Posterior vena cava (tissue), 2 donors: ENCODE measurements at places on chromosomes 2 and 18.

DNA sequence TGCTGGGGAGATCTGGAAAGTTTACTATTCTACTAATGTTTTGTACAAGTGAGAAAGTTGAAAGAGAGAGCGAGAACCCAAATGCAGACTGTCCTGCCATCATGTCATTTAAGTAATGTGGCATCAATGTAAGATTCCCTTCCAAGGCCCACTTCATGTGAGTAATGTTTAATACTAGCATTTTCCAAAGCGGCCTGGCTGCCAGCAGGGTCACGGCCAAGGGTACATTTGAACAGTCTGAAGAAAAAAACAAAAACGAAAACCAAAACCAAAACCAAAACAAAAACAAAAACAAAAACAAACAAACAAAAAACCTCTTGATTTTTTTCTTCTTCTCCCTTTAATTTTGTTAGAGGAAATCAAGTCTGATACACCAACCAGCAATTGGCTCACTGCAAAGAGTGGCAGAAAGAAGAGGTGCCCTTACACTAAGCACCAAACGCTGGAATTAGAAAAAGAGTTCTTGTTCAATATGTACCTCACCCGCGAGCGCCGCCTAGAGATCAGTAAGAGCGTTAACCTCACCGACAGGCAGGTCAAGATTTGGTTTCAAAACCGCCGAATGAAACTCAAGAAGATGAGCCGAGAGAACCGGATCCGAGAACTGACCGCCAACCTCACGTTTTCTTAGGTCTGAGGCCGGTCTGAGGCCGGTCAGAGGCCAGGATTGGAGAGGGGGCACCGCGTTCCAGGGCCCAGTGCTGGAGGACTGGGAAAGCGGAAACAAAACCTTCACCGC is 2.2 kb downstream of the HOXD10 start:
- DNase-seq: no peak

GRCh38 chr2:61165946-61166345 is 4.0 kb downstream of the C2orf74 start:
- no peak for DNase-seq

DNA sequence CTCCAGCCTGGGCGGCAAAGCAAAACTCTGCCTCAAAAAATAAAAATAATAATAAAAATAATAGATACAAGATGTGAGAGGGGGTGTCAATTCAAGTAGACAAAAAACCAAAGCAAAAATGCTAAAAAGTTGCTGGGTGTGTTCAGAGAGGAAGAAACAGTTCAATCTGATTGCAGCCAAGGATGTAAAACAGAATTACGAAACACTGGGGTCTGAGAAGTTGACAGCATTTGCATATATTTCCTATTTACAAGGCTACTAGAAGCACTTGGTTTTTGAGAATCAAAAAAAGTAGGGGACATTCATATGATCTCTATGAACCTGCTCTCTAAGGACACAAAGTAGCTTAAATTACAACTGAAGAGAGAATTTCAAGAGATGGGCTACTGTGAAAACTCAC is 7.6 kb downstream of the TRIP12 start:
- no peak for DNase-seq

GRCh38 chr2:10301941-10302478 is 694 bp upstream of the HPCAL1 start:
- DNase-seq: no peak

GRCh38 chr2:19607400-19607799 is 249.0 kb upstream of the OSR1 start:
- DNase-seq: no peak

DNA sequence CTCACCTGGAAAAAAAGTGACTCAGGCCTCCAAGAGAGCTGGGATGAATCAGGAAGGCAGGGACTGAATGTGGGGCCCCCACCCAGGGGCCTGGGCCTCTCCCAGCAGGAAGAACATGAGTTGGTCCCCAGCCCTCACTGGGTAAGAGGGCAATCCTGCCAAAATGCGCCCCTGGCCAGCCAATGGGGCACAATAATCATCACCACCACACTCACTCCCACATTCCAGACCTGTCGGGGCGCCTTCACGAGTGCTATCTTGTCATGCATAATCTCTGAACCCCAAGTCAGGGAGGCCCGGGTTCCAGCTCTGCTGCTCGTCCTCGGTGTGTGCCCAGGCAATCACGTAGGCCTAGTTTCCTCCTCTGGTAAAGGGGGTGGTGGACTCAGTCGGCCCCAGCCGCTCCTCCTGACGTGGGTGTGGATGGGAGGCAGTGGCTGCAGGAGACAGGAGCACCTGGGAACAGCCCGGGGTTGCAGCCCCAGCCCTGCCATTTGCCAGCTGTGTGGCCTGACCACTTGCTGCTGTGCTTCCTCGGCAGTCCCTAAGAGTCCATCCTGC is 115.1 kb downstream of the CYP26B1 start:
- peak; percentile 70 for DNase-seq

DNA sequence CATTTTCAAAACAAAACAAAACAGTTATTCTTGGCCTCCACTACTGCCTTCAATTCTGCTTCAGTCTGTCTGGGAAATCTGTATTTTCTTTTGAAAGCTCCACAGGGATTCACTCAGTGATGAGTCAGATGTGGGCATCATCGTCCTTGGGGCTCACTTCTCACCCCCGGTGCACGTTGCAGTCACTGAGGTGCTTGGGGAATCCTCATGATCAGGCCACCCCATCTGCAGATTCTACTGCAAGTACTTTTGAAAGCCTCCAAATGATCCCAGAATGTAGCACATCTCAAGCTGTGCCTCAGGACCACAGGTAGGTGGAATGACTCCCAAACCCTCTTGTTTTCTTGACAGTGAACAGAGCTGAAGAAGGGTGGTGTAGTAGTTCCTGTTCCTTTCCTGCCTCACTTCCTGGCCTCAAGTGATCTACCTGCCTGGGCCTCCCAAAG is 34.3 kb downstream of the LPIN2 start:
- no peak for DNase-seq

DNA sequence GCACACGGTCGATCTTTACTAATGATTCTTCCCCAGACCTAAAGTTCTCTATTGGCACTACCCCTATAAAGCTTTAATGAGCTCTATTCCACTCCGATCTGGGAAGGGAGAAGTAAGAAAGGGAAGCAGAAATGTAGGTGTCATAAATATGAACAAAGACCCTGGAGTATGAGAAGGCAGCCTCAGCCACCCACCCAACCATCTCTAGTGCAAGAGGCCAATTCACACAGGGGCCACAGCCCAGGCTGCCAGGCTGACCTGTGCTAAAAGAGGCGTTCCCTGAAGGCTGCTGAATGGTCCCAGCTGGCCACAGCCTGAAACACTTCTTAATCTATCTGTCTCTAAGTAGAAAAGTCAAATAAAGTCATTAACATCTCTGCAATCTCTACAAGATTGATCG is 60.1 kb upstream of the ACTR3 start:
- no peak for DNase-seq

GRCh38 chr2:235095569-235095968 is 143.8 kb downstream of the SH3BP4 start:
- no peak for DNase-seq

DNA sequence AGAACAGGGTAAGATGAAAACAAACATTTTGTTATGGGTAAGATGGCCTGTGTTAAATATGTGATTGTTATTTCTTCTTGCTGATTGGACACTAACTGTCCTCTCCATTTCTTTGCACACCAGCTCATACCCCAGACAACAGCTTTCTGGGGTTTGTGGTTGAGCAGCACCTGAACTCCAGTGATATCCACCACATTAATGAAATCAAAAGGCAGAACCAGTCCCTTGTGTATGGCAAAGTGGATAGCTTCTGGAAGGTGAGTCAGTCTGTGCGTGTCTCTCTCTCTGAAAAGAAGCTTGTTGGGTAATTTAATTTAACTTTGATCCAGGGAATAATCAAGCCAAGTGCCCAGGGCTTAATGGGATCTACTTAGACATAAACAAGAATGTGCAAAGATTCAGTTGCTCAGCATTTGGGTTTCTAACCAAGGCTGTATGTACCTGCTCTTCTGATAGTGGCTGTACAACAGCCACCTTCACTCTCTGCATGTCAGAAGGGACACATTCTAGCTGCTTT is 108.3 kb downstream of the MGAT5 start:
- DNase-seq: no peak

GRCh38 chr18:3923750-3924149 is 473.8 kb downstream of the TGIF1 start:
- DNase-seq: no peak

- no peak for DNase-seq
These were observed 463.2 kb downstream of the CDH2 start for GRCh38 chr18:27713738-27714095.

DNA sequence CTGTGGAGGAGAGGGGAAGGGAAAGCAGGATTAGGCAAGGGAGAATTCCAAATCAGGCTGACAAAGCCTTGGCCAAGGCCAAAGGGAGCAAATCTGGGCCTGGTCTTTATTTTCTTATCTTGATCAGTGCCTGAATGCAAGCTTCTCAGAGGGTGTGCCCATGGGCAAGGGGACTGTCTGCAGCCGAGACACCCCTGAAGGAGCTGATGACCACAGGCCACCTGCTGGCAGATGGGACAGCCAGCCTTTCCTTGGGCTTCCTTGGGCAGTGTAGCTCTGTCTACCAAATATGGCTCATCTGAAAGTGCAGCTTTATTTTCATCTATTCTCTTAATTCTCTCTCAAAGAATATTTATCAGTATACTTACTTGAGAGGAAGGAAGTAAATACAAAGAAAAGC is 117.0 kb downstream of the PKP4 start:
- no peak for DNase-seq

- DNase-seq: no peak
These were observed 33.7 kb upstream of the ACVR1C start for GRCh38 chr2:157662401-157662800.

GRCh38 chr18:24530630-24531111 is 70.2 kb downstream of the HRH4 start:
- DNase-seq: no peak

DNA sequence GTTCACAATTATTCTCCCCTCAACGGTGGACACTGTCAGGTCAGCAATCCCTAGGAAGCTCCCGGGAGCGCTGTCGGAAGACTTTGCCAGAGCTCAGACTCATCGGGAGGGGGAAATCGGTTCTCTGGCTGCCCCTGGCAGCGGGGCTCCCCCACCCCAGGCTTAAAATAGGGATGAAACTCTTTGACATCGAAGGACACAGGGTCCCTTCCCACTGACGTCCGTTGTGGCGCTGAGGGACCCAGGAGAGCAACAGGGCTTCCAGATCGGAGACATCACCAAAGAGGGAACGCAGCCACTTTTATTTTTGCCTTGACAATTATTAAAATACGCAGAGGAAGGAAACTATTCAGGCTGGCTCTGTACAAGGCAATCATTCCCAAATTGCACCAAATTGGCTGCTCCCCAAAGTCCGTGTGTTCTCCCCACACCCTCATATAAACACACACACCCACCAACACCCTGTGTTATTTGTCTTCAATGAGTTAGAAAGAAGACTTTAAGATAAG is 249.0 kb downstream of the CDH20 start:
- no peak for DNase-seq

- no peak for DNase-seq
These were observed 83.7 kb upstream of the GALNT5 start for GRCh38 chr2:157173740-157174184.
